ENCODE measurements at places on chromosomes 6 and 20.

GRCh38 chr6:125728739-125729138 is 20.7 kb upstream of the HEY2 start:
- H3K27me3 ChIP-seq, result peaks cover 58% of the 10 kb centered on the region
- no peak overlapping the region for H3K27ac ChIP-seq
- no peaks in the 10 kb centered on the region for H3K4me1 ChIP-seq
- no peak overlapping the region for H3K4me3 ChIP-seq

- no peak for ATAC-seq
- no peak overlapping the region for H3K27ac ChIP-seq
- no peaks in the 10 kb centered on the region for H3K36me3 ChIP-seq
- H3K4me1 ChIP-seq, result no peaks in the 10 kb centered on the region
- H3K27me3 ChIP-seq, result peaks cover 59% of the 10 kb centered on the region
Observed at GRCh38 chr20:46330072-46330763, 21.9 kb upstream of the CDH22 start.

GRCh38 chr6:163386329-163386908 is 28.1 kb upstream of the QKI start:
- no peaks in the 10 kb centered on the region for H3K4me1 ChIP-seq
- no peaks in the 10 kb centered on the region for H3K36me3 ChIP-seq
- H3K4me3 ChIP-seq, result no peak overlapping the region
- H3K27me3 ChIP-seq, result peaks cover 10% of the 10 kb centered on the region
- ATAC-seq, result no peak
- H3K27ac ChIP-seq, result no peak overlapping the region

DNA sequence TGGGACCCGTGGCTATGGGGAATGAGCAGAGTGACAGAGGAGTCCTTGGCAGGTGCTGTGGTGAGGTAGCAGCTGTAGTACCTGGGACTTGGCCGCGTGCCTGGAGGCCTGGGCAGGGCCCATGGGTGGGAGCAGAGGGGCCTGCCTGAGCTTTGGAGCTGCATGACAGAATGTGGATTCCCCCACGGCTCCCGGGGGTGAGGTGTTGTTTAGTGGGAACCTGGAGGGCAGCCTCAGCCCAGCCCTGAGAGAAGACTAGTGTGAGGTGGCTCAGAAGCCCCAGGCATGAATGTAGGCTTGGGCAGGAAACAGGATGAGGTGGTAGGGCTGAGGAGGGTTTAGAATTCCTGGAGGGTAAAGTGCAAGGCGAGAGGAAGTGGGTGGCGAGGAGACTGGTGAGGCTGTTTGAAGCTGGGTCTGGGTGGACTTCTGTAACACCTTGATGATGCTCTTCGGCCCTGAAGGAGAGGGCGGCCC is 86.5 kb upstream of the SCP2D1 start:
- H3K4me3 ChIP-seq, result peak overlapping the region; percentile 1
- H3K27ac ChIP-seq, result peak overlapping the region; percentile 61
- H3K27me3 ChIP-seq, result no peaks in the 10 kb centered on the region
- peaks cover 43% of the 10 kb centered on the region for H3K4me1 ChIP-seq
- H3K36me3 ChIP-seq, result no peaks in the 10 kb centered on the region

- no peak for ATAC-seq
- peaks cover 15% of the 10 kb centered on the region for H3K27me3 ChIP-seq
- no peaks in the 10 kb centered on the region for H3K36me3 ChIP-seq
- no peaks in the 10 kb centered on the region for H3K4me1 ChIP-seq
- H3K4me3 ChIP-seq, result no peak overlapping the region
Observed at GRCh38 chr20:16684416-16684815, 45.4 kb upstream of the SNRPB2 start.

DNA sequence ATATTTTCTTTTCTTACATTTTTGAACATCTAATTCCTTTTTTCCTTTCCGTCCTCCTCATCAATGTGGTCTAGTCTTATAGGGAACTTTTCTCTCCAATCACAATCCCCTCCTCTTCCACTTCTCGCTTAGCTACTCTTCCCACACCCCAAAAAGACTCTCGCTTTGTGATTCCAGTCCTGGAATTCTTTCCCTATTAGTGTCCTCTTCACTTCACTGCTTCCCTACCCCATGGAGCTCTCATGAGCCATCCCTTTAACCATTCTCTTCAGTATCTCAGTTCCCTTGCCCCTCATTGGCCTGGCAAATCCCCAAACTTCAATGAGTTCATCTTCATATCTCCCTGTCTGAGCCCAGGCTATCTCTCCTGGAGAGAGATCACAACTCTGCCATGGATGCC is 55.3 kb upstream of the CEP85L start:
- H3K4me1 ChIP-seq, result peaks cover 63% of the 10 kb centered on the region
- peaks cover under 1% of the 10 kb centered on the region for H3K36me3 ChIP-seq
- H3K27me3 ChIP-seq, result no peaks in the 10 kb centered on the region
- peak overlapping the region; percentile 78 for H3K27ac ChIP-seq

DNA sequence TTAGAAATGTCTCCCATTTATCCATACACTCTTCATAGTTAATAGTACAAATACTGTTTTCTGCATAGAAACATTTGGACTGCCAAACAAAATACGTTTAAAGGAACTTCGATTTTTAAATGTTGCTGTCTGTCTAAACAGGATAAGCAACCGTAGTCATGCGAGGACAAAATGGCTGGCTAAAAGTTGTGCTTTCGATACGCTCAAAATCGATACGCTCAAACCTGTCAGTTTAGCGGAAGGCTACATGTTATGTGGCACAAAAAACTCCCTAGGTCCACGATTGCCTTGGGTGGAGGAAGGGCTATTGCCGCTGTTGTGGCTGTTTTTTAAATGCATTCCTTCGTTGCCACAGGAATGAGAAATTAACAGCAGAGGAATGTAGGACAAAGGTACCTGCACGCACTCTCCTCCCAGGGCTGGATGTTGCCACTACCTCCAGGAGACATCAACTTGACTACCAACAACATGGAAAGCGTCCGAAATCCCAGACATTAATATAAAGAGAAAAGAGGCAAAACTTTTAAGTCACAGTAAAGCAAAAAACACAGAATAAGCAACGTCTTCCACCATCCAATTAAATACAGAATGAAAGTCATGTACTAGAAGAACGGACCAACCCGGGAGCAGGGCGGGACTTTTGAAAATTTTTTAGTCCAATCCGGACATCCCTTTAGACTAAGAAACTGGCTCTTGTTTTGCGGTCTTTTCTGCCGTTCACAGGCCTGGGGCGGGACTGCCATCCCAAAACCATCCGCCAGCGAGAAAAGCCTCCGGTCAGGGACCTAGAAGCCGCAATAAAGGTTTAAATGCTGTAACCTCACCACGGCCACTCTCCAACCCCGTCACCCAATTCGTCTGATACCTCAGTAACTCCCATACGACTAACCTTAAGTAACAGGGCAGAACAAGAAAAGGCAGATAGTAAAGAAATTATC is 32.2 kb upstream of the HFE start:
- no peaks in the 10 kb centered on the region for H3K27me3 ChIP-seq
- ATAC-seq, result peak; percentile 85
- peak overlapping the region; percentile 92 for H3K27ac ChIP-seq
- no peaks in the 10 kb centered on the region for H3K36me3 ChIP-seq

- H3K27me3 ChIP-seq, result no peaks in the 10 kb centered on the region
- peak; percentile 97 for ATAC-seq
- peaks cover 6% of the 10 kb centered on the region for H3K36me3 ChIP-seq
- H3K4me1 ChIP-seq, result peaks cover 37% of the 10 kb centered on the region
Observed at GRCh38 chr6:89375427-89376267, 23.1 kb upstream of the UBE2J1 start.

- no peaks in the 10 kb centered on the region for H3K27me3 ChIP-seq
- H3K4me1 ChIP-seq, result no peaks in the 10 kb centered on the region
- H3K4me3 ChIP-seq, result no peak overlapping the region
Observed at GRCh38 chr6:161836643-161837448, 563.0 kb upstream of the AGPAT4 start.

DNA sequence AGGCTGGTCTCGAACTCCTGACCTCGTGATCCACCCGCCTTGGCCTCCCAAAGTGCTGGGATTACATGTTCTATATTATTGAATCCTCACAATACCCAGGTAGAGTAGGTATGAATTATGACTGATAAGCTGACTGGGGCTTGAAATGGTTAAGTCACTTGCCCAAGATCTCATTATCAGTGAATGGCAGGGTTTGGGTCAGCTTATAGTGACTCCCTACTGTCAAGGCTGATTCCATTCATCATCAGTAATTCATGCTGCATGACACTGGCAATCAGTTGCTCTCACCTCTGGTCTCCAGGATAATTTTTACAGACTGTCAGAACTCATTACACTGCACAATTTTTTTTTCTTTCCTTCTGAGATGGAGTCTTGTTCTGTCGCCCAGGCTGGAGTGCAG is 127.6 kb downstream of the KIF13A start:
- H3K36me3 ChIP-seq, result peaks cover 23% of the 10 kb centered on the region
- no peak for ATAC-seq
- no peaks in the 10 kb centered on the region for H3K4me1 ChIP-seq
- no peaks in the 10 kb centered on the region for H3K27me3 ChIP-seq

DNA sequence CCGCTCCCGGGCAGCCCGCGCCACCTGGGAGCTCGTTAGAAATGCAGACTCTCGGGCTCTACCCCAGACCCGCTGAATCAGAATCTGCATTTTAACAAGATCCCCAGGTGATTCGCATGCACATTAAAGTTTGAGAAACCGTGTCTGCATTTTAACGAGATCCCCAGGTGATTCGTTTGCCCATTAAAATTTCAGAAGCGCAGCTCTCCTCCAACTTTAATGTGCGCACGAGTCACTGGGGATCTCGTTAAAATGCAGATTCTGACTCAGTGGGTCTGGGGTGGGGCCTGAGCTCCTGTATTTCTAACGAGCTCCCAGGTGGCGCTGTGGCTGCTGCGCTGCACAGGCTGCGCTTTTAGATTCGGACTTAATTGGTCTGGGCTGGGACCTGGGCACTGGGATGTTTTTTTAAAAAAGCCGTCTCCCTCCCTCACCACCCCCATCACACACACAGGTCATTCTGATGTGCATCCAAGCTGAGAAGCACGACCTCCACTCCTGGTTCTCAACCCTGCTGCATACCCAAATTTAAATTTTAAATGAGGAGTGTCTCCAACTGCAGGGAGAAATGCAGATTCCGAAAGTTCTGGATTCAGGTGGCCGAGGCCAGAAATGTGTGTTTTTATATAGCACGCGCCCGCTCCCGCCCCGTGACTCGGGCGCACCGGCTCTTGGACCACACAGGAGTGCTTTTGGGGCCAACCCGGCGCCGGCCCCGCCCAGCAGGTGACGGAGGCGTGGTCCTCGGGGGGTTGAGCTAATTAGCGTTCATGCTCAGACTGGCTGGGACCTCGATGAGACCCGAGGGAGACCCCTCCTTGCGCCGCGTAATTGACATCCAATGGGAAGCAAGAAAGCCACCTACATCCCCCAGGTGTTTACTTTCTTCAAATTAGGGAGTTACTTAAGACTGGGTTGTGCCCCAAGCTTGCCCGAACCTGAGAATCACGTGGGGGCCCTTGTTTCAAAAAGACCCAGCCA is 85.8 kb downstream of the ZFP64 start:
- peaks cover 16% of the 10 kb centered on the region for H3K36me3 ChIP-seq
- peak overlapping the region; percentile 48 for H3K4me3 ChIP-seq
- ATAC-seq, result no peak

GRCh38 chr20:50916257-50916656 is 15.0 kb downstream of the ADNP start:
- peaks cover 95% of the 10 kb centered on the region for H3K4me1 ChIP-seq
- H3K4me3 ChIP-seq, result no peak overlapping the region
- ATAC-seq, result no peak
- H3K27me3 ChIP-seq, result no peaks in the 10 kb centered on the region
- H3K36me3 ChIP-seq, result peaks cover 19% of the 10 kb centered on the region

DNA sequence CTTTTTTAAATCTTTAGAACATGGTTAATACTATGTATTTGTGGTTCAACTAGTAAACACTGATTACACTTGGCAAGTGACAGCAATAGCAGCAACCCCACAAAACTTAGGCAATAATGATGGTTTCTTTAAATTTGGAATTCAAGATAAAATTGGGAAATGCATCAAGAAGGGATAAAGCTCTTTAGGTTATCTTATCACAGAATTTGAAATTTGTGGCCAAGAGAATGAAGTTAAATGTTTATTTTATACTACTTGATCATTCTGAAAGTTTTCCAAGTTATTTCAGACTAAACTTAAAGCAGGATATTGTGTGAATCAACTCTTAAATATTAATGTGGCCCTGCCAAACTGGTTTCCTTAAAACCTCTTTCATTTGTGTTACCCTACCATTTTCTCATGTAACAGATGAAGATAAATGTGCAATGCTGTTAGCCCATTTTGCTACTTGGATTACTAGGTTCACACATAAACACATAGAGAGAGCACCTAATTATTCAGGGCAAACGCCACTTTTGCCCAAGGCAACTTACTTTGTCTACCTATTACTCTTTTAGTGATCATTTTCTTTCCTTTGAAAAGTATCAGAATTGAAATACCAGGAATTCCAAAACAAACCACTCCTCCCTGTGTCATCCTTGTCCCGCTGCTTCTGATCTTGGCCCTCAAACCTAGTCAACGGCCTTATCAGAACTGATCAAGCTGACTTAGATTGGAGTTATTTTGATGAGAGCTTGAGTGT is 186.7 kb upstream of the TENT5A start:
- no peaks in the 10 kb centered on the region for H3K36me3 ChIP-seq
- no peaks in the 10 kb centered on the region for H3K4me1 ChIP-seq
- no peak for ATAC-seq
- no peaks in the 10 kb centered on the region for H3K27me3 ChIP-seq
- no peak overlapping the region for H3K27ac ChIP-seq

Data from stimulated activated memory B cell treated with anti-CD40 and anti-IgM and Interleukin-4, amounts not matched to agents 10 μg/mL and 1 μg/mL and 100 μg/mL, for 72 hours (primary cell).